Right renal pelvis (tissue), 4 donors: ENCODE measurements at places on chromosomes 7 and 10. TPM values are rescaled to one million over a fixed set of nuclear protein-coding genes. Genes with fewer than 3 reads are reported as not detected.

MYH16 gene
- polyA plus RNA-seq, result 0.10 TPM

GIMAP6 gene
- 14.4 TPM for polyA plus RNA-seq

ANKMY2 gene
- 35.4 TPM for polyA plus RNA-seq

SMO gene
- polyA plus RNA-seq, result 109 TPM

ADGRA1 gene
- 1.2 TPM for polyA plus RNA-seq

HMX2 gene
- polyA plus RNA-seq, result 2.0 TPM

UBTD1 gene
- polyA plus RNA-seq, result 9.4 TPM

SHH gene
- polyA plus RNA-seq, result 2.3 TPM
